ENCODE measurements at places on chromosomes 13 and 19.

DNA sequence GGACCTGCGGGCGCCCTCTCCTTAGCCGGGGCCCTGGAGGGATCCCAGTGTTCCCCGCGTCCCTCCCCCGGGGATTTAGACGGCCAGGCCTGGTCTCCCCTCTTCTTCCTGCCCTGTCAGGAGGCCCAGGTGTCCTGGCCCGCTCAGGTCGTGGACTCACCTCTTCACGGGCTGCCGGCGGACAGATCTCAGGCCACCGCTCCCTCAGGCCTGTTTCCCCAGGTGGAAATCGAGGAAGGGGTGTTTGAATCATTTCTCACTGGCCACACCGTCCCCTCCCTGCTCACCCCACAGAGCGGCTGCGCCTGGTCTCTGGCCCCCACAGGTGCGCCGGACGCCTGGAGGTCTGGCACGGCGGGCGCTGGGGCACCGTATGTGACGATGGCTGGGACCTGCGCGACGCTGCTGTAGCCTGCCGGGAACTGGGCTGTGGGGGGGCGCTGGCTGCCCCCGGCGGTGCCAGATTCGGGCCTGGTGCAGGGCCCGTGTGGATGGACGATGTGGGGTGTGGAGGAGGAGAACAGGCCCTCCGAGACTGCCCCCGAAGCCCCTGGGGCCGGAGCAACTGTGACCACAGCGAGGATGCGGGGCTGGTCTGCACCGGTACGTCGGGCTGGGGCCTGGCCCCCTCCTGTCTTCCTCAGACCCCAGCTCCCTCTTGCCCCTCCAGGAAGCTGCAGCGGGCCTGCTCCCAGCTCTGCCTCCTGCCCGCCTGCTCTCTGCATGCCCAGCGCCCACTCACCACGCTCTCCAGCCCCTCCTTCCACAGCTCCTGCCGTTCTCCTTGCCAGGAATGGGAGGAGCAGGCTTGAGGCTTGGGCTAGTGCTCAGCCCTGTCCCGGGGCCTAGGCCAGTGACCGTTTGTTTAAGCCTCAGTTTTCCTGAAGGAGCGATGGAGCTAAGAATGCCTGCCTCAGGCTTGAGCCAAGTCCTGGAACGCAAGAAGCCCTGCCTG, 2.5 kb downstream of the SSC5D start:
- no peak for DNase-seq

- DNase-seq, result peak; percentile 25
Observed at GRCh38 chr19:28466107-28467045, 746.6 kb downstream of the UQCRFS1 start.

DNA sequence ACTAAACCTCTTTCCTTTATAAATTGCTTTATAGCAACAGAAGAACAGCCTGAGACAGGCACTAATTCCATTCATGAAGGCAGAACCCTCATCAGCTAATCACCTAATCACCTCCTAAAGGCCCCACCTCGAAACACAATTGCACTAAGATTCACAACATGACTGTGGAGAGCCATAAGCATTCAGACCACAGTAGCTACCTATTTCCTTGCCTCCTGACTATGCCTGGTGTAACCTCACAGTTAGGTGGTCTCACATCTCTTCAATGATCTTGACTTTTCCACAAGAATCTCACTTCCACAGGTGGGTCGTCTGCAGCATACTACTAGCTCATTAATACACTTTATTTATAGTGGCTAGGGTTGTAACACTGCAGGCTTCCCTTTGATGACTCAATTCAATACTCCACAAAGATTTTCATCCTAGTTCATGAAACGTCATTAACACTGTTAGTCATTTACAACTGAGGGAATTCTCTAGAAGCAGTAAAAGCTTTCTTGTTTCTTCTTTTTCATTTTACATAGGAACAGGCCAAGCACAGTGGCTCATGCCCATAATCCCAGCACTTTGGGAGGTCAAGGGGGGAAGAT, 27.1 kb downstream of the STK24 start:
- DNase-seq, result no peak

GRCh38 chr19:44567745-44568144, 38.3 kb upstream of the CEACAM20 start:
- no peak for DNase-seq

GRCh38 chr13:65035302-65035701, 2194.8 kb downstream of the PCDH9 start:
- no peak for DNase-seq

DNA sequence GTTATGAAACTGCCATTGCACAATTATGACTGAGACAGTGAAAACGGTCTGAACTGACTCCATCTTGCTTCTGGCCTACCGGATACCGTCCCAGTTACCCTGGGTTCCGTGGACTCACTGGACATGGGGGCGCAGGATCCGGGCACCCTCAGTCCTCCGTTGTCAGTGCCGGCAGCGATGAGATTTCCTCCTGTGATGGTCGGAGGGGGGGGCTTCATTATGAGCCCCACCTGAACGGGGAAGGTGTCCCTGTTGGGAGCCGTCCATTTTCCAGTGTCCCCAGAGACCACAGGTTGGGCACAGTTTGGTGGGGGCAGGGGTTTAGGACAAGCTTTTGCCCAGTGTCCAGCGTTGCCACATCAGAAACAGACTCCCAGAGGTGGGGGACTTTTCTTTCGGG, 23.4 kb downstream of the TMEM255B start:
- no peak for DNase-seq

- DNase-seq, result no peak
Observed at GRCh38 chr13:27295096-27295495, 24.5 kb downstream of the RASL11A start.

DNA sequence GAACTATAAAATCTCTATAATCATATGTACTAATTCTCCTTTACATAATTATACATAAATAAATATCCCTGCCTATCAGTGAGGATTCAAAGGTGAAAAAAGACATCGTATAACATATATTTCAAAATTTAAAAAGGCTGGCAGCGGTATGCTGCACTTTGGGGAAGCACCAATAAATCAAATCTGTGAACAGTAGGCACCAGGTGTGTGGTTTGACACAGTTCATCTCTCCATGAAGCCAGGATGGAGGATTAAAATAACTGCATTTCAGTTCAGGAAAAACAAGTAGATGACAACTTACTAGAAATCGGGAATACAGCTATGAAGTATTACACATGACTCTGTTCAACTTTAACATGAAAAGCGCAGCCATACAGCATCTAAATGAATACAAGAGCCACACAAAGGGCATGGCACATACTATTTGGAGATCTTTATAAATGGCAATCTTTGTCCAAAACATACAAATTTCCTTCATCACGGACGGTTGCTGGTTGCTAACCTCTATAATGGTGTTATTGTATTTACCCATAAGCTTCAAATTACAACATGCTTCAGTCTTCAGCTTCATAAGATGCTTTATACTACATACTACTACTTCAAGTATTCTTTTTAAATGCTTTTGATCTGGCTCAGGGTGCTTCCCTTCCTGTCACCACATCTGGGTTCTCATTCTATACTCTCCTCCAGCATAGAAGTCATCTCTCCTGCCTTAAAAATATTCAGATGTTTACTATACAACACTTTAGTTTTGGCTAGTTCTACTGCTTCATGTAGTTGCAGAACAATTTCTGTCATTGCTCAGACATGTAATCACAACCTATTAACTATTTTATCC, 128.7 kb downstream of the KLF12 start:
- no peak for DNase-seq

- no peak for DNase-seq
Observed at GRCh38 chr13:99392470-99393135, 85.4 kb upstream of the GPR183 start.

GRCh38 chr13:92994056-92994455, 232.6 kb upstream of the GPC6 start:
- DNase-seq, result no peak

DNA sequence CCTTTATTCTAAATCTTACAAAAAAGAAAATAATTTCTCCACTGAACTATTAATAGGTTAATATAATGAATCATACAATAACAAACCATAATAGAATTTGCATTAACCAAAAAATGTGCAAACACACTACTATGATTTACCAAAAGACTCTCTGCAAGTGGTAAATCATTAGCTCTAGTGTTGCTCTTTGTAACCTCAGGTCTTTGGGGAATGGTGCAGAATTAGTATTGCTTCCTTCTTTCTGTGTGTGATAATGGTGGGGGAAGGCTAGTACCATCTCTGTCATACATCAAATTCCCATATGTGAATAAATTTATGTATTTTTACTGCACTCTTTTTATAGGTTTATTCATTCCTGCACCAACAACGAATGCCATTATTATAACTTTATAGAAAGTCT, 105.1 kb downstream of the COG6 start:
- DNase-seq, result no peak

- DNase-seq, result no peak
Observed at GRCh38 chr13:21371011-21371410, 88.1 kb downstream of the ZDHHC20 start.

GRCh38 chr19:7346488-7346971, 2.2 kb upstream of the ARHGEF18 start:
- no peak for DNase-seq

- DNase-seq, result no peak
Observed at GRCh38 chr19:18128044-18128443, 24.9 kb upstream of the PIK3R2 start.

GRCh38 chr13:44433863-44434765, 60.5 kb downstream of the SERP2 start:
- DNase-seq, result no peak

DNA sequence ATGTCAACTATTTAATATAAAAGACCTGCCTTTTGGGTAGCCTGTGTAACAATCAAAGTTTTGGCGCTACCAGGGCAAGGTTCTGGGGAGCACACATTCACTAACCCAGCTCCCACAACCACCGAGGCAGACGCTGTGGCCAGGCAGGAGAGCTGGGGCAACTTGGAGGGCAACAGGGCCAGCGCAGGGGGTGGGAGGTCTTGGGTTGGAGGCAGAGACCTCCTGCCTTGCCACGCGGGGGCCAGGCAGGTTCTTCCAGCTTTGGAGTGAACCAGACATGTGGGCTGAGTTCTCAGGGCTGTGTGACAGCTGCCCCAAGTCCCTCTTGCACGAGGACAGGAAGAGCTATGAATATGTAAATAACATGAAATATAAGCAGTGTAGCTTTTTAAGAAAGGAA, 30.3 kb upstream of the MCF2L start:
- DNase-seq, result no peak

DNA sequence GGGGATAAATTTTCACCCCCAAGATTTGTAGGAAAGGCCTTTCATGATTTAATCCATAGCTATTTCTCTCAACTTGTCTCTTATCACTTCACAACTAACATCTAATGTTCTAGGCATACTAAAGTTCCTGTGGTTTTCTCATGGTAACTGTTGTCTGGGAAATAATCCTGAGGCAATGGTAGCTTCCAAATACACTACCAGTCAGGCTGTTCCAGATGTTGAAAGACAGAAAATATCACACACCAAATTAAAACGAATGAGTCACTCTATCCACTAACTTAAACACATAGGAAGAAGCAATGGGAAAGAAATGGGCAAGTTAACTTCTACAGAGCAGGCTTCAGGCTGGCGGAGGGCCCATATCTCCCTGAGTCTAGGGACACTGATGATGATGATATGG, 77.7 kb upstream of the MYO16 start:
- no peak for DNase-seq

- no peak for DNase-seq
Observed at GRCh38 chr13:73849292-73849691, 284.9 kb downstream of the KLF12 start.

GRCh38 chr19:1941146-1942077, at the start of gene CSNK1G2:
TSS of gene CSNK1G2 (plus strand) at chr19:1941172. CDS start at chr19:1969773, 28,601 bp downstream.
- DNase-seq, result no peak

- DNase-seq, result no peak
Observed at GRCh38 chr13:94993616-94994015, 281.3 kb upstream of the SOX21 start.

DNA sequence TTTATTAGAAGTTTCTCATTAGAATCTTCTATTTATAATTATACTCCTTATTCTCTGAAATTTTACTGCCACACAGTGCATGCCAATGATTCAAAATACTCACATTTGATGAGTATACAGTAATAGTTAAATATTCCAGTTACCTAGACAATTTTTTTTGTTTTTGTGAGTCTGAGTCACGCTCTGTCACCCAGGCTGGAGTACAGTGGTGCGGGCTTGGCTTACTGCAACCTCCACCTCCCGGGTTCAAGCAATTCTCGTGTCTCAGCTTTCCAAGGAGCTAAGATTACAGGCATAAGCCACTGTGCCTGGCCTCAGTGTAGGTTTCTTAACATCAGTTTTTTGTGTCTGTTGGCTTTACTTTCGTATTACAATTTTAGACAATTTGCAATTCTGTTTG, 87.1 kb downstream of the ZNF486 start:
- DNase-seq, result no peak
